ENCODE measurements at places on chromosomes 4 and X.

DNA sequence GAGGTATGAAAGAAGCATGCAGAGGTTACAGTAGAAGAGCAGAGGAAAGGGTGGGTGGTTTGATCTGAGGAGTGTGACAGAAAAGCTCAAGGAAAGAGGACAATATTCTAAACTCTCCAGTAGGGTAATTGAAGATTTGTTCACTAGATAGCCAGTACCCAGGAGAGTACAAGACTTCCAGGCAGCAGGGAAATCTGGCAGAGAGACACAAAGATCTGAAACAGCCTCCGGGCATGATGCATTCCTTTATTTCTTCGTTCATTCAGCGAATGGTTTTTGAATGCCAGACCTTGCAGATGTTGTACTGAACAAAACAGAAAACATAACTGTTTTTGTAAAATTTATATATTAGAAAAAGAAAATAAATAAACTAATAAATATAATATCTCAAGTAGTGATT lies 766.6 kb downstream of the FAT4 start:
- no peak for DNase-seq

DNA sequence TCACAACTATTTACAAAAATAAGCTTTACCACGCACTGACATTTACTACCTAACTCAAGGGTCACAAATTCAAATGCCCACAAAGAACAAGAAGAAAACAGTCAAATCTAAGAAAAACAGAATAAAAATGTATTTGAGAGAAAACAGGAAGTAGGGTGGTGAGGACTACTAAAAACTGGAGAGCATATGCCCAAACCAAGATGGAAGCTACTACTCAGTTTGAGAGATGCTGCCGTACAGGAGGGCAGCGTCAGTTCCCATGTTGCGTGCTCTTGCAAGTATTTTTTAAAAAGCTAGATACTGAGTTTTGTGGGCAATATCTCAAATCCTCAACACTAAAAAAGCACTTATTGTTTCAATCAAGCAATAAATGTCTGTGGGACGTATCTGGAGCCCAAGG lies 16.2 kb downstream of the HNRNPD start:
- DNase-seq = no peak

- no peak for DNase-seq
These were observed 34.8 kb downstream of the KLHL5 start for GRCh38 chr4:39096847-39097246.

DNA sequence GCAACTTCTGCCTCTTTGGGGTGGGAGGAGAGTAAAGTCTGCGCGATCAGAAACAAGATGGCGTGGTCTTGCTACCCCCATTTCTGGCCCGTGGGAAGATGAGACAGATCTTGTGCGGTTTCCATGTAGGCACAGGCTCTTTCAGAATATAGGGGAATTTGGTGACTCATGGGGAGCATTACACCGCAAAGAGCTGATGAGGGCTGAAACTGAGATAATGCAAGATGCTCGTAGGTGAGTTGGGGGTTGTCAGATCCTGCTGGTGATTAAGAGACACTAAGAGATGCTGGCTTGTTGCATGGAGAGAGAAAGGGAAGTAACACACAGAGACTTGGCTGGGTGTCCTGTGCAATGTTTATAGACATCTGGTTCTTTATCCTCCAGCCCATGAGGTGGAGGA lies 1.5 kb downstream of the EVC start:
- DNase-seq = no peak

DNA sequence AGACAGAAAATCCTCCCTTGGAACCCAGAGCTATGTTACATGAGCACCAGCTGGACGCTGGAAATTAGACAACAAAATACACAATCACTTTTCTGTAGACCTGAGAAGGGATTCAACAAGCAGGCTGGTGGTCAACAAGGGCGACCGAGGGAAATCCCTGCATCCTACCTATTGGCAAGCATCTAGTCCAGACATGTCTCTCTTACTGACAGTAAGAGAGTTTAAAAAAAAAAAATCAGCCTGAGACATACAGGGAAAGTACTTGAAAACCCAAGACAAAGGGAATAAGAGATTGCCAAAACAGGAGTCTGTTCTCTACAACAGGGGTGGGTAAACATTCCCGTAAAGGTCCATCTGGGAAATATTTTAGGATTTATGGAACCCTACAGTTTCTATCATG lies 108.0 kb downstream of the KDR start:
- no peak for DNase-seq
